Fibroblast of pulmonary artery (primary cell): ENCODE measurements at places on chromosomes 1 and 21.

DNA sequence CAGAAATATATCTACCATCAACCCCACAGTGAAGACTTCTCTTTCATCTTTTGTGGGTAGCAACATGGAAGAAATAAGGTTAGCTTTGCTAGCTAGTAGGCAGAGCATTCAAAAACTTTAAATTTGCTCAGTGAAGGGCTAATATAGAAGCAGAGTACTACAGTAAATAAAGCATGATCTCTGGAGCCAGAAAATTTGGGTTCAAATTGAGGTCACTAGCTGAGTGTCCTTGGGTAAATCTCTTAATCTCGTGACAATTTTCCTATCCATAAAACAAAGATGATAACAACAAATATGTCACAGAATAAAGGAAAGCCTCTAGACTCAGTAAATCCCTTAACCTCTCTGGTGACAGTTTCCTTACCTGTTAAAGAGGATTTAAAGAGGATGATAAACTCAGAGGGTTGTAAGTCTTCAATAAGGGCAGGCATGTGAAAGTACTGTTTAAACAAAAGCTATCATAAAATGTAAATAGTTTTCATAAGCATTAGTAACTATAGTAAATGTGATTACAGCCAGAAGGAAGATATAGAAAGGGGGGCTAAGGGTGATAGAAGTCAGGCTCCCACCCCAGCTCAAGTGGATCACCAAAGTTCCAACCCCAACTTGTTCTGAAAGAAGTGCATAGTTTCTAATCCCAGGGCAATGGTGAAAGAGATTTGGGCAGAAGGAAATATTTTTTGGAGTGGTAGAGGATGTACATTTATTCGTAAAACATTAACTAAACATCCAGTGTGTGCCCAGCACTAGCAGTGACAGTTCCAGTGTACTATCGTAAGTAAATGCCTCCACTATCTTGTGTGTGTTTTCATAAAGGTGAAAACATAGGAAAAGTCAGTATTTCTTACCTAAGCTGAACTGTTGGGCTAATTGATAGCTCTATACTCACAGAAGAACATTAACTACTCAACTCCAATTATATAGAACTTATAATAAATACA, 24.8 kb downstream of the TM2D1 start:
- DNase-seq, result no peak

- DNase-seq, result no peak
Observed at GRCh38 chr1:232547938-232548484, 81.9 kb downstream of the SIPA1L2 start.

DNA sequence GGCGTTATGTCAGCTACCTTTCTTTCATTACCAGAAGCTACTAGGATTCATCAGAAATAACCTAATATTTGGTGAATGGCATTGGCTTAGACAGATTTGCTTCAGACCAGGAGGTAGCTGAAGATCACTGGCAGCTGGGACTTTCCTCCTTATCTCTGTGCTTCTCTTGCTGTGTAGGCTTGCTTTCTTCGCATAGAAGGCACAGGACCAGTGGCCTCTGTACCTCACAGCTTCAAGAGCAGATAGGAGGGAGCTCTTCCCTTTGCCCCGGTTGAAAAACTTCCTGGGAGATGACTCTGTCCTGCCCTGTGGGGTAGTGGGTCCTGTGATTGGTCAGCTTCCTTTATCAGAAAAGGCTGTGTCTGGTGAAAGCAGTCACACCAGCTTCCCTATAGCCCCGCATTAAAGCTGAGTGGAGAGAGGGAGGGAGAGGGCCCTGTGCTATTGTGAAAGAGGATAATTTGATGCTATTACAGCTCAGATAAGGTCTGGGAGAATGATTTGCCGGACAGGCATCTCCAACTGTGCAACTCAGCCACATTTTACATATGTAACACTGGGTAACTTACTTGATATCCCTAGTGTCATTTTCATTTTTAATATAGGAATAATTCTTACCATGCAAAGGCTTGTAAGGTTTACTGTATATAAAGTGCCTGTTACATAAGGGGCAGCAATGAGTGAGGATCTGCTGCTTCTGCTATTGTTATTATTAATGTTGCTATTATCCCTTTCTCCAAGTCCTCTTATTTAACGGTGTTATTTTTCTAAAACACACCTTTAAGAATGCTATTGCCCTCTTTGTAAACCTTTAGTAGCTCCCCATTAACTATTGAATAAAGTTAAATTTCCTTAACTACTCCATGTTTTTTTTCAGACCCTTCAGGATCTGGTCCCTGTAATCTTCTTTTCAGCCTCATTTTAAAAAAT, 31.6 kb downstream of the OSBPL9 start:
- DNase-seq, result peak; percentile 85

DNA sequence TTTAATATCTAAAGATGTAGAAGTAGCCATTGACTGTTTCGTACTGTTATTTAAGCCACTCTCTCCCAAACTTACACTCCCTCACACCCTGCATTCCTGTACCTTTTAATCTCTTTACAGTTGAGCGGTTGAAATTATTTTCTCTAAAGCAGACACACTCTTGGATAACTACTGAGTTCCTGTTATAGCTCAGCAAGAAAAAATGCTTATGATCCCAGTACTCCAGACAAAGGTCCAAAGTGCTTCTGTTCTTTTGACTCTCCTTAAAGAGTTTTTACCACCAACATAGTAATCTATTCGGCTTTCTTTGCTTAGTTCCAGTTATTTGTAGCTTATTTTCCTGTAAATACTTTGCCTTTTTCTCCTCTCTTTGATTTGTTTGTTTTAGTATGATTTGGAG, 100.1 kb downstream of the ATF6 start:
- DNase-seq, result no peak

GRCh38 chr1:26353210-26353859, 595 bp downstream of the CRYBG2 start:
- DNase-seq, result no peak

DNA sequence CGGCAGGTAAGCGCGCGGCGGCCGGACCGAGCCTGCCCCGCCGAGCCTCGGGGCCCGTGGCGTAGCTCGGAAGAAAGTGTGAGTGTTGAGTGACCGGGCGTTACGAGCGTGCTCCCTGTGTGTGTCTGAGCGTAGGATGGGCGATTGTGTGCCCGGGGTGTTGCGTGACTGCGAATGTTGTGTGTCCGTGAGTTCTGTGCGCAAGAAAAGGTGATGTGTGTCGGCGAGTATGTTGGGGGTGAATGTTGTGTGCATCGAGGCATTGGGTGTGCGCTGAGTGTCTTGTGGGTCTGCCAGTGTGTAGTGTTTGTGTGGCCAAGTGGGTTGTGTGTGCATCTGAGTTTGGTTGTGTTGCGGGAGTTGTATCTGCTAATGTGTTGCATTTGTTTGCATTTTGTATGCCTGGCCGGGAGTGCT, 398 bp downstream of the PTPRU start:
- peak; percentile 36 for DNase-seq

DNA sequence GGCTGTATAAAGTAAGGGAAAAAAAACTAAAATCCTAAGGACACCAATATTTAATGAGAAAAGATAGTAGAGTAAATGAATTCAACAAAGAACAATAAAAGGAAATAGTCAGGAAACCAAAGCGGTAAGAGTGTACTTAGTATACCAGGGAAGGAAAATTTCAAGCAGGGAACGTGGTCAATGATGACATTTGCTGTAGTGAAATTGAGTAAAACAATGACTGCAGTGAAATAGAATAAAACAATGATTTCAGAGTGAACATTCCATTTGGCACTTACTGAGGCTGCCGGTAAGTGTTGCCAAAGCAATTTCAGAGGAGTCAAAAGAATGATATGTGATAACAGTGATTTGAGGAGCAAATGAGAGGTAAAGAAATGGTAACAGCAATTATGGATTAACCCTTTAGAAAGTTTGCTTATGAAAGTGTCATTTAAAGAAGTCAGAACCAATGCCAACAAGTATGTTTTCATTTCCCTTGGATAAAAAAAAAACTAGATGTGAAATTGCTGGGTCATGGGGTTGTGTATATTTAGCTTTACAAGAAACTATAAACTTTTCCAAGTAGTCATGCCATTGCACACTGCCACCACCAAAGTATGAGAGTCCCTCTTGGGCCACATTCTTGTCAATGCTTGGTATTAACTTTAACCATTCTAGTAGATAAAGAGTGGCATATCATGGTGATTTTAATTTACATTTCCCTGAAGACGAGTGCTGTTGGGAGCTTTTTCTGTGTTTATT, 50.5 kb downstream of the VCAM1 start:
- DNase-seq, result peak; percentile 73

GRCh38 chr1:243718893-243719292, 131.2 kb downstream of the AKT3 start:
- DNase-seq, result peak; percentile 90

DNA sequence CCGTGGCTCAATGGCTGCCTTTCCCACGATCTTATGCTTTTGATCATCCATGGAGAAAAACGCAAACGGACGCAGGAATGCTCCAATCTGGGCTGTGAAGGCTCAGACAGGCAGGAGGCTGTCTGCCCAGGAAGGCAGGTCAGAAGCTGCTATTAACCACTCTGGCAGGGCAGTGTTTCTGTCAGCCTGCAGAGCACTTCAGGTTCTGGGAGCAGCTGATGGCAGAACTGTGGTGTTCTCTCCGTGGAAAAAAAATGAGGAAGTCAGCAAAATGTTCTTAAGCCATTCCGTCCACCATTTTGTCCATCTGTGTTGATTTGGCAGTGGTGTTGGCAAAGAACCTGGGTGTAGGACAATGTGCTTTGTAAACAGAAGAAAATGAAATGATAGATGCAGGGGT, 91.7 kb downstream of the SIM2 start:
- DNase-seq, result no peak

DNA sequence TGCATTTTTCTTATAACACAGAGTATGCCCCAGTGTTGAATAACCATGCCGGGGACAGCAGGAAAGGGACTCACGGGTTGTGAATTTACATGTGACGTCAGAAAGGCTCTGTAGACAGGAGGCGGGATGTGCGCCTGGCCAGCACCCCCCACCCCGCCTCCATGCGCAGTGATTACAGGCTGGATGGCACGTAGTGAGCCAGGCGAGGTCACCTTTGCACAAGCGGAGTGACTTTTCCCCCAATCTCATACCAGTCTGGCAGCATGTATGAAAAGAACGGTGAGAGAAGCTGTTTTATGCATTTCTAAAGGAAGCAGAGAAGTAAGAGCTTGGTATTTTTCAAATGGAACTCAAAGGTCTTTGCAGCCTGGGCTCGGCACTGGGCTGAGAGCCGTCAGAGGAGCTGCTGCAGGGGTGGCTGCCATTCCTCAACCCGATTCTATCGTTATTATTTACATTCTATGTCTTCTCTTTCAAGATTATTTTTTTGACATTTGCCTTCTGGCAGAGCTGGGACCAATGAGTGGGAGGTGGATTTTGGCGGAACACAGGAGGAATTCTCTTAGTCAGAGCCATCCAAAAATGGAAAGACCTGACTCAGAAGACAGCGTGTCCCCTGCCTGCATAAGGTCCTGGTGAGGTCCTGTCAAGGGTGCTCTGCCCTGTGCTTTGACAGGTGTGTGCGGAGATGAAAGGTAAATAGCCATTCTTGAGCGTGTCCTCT, 115.6 kb upstream of the SLC45A1 start:
- DNase-seq, result peak; percentile 94

GRCh38 chr1:11568687-11569086, 85.5 kb downstream of the FBXO2 start:
- DNase-seq, result no peak

DNA sequence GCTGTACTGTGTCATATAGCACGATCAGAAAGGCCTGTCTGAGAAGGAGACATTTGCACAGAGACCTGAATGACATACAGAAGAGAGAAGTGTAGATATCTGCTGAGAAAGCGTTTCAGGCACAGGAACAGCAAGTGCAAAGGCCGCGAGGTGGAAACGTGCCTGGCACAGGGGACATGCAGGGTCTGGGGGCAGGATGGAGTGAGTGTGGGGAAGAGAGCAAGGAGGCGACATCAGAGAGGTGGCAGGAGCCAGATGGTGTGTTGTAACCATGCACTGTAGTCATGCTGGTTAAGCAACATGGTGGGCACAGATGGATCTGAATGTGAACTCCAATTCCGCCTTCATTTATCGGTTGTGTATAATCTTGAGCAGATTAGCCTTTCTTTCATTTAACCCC, 13.0 kb downstream of the KRTCAP2 start:
- no peak for DNase-seq

DNA sequence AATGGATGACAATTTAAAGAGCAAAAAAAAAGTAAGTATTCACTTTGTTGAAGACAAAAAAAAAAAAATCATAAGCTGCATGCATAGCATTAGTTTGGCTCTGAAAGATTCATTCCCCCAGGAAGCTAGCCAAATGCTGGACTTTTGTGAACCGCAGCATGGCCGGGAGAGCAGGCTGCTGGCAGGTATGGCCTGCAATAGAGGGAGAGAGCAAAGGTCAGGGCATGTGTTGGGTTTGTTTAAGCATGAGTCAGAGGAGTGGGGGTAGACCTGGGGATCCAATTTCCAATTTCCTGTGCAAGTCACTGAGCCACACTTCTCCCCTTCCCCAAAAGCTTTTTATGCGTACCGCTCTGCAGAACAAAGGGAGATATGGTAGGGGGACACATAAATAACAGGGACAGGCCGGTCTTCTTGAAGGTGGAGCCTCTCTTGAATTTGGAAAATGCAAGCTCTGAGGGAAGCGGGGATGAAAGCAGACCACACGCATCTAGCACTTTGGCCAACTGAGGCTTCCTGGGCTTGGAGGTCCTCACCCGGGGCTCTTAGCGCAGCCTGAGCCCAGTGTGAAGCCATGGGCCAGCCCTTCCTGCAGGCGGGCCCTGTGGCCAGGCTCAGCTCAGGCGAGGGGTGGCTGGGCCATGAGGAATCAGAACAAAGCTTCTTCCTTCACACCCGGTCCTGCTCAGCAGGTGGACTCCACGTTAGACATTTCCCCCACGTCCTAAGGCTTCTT, 171.1 kb downstream of the TOMM20 start:
- peak; percentile 74 for DNase-seq

DNA sequence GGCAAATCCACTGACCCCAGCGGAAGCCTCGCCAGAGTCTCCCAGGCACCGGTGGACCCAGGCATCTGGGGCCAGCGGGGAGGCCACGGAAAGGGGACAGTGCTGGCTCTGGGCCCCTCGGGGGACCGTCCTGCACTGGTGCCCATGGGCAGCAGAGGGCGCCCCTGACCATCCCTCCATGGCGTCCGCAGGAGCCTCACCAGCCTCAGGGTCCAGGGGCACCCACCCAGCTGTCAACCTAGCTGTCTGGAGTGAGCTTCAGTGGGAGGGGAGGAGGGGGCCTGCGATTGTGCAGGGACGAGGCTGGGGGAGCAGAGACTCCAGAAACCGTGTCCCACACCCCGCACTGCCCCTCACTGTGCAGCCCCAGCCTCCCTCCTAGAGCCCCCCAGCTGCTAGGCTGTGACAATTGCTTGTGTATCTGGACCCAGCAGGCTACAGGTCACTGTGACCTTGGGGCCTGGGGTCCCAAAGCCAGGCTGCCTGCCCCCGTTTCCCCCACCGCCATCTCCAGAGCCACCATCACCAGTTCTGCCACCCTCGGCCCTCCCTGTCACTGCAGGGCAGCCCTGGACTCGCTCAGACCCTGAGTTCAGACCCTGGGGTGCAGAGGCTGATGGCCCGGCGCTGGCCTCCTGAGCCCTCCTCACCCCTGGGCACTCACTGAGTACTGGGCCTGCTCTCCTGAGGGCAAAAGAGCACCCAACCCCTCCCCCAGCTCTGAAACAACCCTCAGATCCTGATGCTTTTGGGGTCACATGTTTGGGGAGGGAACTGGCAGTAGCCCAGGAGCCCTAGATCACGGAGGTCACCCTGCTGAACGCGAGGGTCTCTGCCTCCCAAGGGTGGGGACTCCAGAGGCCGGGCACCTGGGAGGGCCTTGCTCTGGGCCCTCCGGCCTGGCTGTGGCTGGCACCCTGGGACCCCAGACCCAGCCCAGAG, 10.6 kb upstream of the COL6A1 start:
- peak; percentile 62 for DNase-seq
